Ascending aorta (tissue), 2 donors: ENCODE measurements at places on chromosomes 3 and 15.

DNA sequence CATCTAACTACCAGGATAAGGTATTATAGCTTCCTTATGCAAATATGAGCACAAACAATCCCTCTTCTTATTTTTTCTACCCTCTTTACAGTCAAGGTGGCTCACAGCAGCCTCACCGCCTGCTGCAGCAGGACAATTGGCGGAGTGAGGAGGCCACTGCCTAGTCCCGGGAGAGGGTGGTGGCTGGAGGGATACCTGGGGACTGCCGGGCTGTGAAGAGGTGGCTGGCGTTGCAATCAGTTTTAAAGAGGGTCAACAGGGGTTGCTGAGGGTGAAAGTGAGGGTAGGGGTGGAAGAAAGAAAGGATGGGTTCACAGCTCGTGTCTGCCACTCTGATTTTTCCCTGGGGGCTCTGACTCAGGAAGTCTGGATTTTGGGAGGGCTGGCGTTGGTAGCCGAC, 105.1 kb upstream of the SLC6A6 start:
- no peaks in the 10 kb centered on the region for H3K4me1 ChIP-seq
- H3K36me3 ChIP-seq: no peaks in the 10 kb centered on the region
- no peak overlapping the region for H3K27ac ChIP-seq
- peak overlapping the region; percentile 32 for H3K4me3 ChIP-seq
- no peak for DNase-seq

DNA sequence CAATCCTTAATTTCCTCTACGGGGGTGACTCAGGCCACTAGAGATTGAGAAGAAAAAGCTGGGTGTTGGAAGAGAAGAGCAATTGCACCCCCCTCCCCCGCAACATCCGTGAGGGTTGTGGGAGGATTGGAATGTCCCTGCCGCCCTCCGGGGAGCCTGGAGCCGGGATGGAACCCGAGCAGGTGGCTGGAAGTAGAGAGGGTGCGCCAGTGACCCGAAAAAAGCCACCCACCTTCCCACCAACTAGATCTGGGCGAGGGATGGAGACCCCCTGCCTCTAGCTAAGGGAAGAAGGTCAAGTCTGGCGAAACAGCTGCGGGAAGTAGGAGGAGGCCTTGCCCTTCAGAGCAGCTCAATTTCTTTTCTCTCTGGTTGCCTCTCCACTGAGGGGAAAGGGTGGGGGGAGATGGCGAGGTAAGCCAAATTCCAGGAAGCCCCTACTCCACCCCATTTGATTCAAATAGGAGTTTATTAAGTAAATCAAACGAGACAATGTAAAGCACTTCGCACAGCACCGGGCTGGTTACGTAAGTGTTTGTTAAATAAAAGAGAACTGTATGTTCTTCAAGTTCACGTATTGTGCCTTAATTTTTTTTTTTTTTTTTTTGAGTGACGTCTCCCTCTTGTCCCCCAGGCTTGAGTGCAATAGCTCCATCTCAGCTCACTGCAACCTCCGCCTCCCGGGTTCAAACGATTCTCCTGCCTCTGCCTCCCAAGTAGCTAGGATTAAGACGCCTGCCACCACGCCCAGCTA, 1.1 kb upstream of the WWTR1 start:
- no peaks in the 10 kb centered on the region for H3K36me3 ChIP-seq
- no peaks in the 10 kb centered on the region for H3K27me3 ChIP-seq
- no peak for DNase-seq
- H3K4me3 ChIP-seq: peak overlapping the region; percentile 83
- peak overlapping the region; percentile 94 for H3K27ac ChIP-seq

GRCh38 chr15:99704444-99704838, 28.8 kb downstream of the LYSMD4 start:
- no peak for DNase-seq
- peak overlapping the region; percentile 82 for H3K27ac ChIP-seq
- H3K27me3 ChIP-seq: no peaks in the 10 kb centered on the region
- H3K36me3 ChIP-seq: no peaks in the 10 kb centered on the region
- no peak overlapping the region for H3K4me3 ChIP-seq

DNA sequence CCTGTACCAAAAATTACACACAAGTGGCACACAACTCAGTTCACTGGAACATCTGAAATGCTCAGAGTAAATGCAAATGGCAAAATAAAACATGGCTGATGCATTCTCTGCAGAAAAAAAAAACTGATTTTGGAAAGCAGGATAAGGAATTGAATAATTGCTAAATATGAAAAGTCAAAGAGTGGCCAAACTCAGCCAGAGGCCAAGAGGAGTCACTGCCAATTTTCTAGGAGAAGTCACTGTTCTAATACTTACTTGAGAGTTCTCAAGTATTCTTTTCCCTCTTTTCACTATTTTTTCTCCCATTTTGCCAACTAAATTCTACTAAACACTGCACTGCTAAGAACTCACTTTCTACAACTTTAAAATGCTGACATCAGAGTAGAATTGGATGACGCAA, 1018.6 kb downstream of the TUSC7 start:
- no peaks in the 10 kb centered on the region for H3K4me1 ChIP-seq
- H3K27ac ChIP-seq: no peak overlapping the region
- H3K27me3 ChIP-seq: no peaks in the 10 kb centered on the region
- H3K4me3 ChIP-seq: no peak overlapping the region
- H3K36me3 ChIP-seq: no peaks in the 10 kb centered on the region

GRCh38 chr3:13167829-13168228, 94.6 kb upstream of the IQSEC1 start:
- H3K27ac ChIP-seq: no peak overlapping the region
- H3K4me3 ChIP-seq: no peak overlapping the region
- no peaks in the 10 kb centered on the region for H3K4me1 ChIP-seq
- no peak for DNase-seq
- no peaks in the 10 kb centered on the region for H3K27me3 ChIP-seq

DNA sequence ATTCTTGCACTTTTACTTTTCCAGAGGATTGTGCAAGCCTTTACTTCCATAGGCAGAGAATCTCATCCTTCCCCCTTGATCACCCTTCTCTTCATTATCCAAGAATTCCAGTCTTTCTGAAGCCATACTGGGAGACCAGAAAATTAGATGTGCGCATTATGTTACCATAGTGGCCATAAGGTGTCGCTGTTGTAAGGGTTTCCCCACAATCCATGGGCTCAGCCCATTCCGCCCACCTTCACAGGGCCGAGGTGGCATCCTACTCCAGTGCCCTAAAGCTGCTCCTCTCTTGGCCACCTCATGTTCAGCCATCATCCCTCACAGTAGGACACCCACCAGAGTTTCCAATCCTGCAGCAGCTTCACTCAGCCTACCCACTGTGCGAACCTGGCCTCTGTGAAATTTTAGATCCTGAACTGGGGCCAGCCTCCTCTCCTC, 35.0 kb downstream of the CTSH start:
- H3K4me1 ChIP-seq: peaks cover 9% of the 10 kb centered on the region
- H3K27ac ChIP-seq: peak overlapping the region; percentile 47
- DNase-seq: no peak
- no peak overlapping the region for H3K4me3 ChIP-seq
- no peaks in the 10 kb centered on the region for H3K27me3 ChIP-seq
- H3K36me3 ChIP-seq: peaks cover 66% of the 10 kb centered on the region

DNA sequence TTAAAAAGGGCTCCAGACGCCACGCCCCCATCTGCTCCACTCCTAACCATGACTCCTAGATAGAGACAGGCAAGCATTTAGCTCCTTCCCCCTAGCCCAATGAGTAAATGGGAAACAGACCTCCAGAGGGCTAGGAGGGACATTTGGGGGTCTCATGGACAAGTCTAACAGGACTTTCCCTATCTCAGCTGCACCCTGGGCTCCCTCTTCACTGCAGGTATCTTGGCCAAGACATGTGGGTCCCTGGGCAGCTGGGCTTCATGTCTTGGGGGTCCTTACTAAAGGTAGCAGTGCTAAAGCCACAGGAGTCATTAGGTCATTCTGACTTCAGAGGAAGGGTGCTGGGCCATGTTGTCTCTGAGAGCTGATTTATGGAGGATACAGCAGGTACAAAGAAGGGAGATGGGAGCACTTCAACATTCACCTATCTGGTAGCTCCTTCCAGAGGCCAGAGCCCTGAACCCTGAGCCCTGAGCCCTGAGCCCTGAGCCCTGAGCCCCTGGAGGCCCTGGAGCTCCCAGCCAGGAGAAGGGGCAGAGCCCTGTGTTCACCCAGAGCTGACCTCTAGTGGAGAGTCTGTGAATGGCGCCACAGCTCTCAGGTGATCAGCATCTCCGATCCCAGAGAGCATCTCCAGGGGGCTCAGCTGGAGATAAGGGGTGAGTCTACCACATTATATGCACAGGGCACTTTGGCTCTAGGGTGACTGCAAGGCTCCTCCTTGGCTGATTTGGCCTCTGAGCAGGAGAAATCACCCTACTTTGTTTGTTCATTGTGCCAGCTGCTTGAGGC, 40.1 kb upstream of the EPHB1 start:
- no peaks in the 10 kb centered on the region for H3K4me1 ChIP-seq
- no peak overlapping the region for H3K27ac ChIP-seq
- no peak overlapping the region for H3K4me3 ChIP-seq
- H3K27me3 ChIP-seq: no peaks in the 10 kb centered on the region
- DNase-seq: no peak

- no peak for DNase-seq
- no peaks in the 10 kb centered on the region for H3K36me3 ChIP-seq
- no peak overlapping the region for H3K4me3 ChIP-seq
- no peaks in the 10 kb centered on the region for H3K27me3 ChIP-seq
- H3K27ac ChIP-seq: no peak overlapping the region
These were observed 271.5 kb downstream of the TLE3 start for GRCh38 chr15:69825941-69826818.

DNA sequence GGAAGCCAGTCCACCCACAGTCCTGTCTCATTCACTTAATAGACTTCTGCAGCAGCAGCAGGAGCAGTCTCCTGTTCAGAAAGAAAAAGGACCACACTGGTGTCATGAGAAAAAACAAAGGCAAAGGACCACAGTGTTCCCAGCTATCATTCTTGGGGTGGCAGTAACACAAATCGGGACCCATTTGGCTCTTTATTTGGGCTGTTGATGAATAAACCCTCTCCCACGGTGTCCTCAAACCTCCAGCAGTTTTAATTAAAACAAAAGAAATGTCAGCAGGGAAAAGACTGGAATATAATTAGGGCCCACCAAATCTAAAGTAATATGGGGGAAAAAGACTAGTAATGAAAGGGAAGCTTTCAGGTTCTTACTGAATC, 210.5 kb upstream of the SLC2A2 start:
- no peaks in the 10 kb centered on the region for H3K36me3 ChIP-seq
- H3K27me3 ChIP-seq: no peaks in the 10 kb centered on the region
- no peaks in the 10 kb centered on the region for H3K4me1 ChIP-seq
- H3K4me3 ChIP-seq: no peak overlapping the region
- H3K27ac ChIP-seq: no peak overlapping the region

GRCh38 chr3:58692484-58692883, 25.9 kb upstream of the FAM3D start:
- no peaks in the 10 kb centered on the region for H3K27me3 ChIP-seq
- H3K4me1 ChIP-seq: no peaks in the 10 kb centered on the region
- no peak overlapping the region for H3K4me3 ChIP-seq
- no peaks in the 10 kb centered on the region for H3K36me3 ChIP-seq

GRCh38 chr3:45499529-45499928, 95.0 kb upstream of the LIMD1 start:
- H3K4me1 ChIP-seq: no peaks in the 10 kb centered on the region
- H3K36me3 ChIP-seq: peaks cover 14% of the 10 kb centered on the region
- H3K27me3 ChIP-seq: no peaks in the 10 kb centered on the region
- no peak for DNase-seq
- no peak overlapping the region for H3K4me3 ChIP-seq

DNA sequence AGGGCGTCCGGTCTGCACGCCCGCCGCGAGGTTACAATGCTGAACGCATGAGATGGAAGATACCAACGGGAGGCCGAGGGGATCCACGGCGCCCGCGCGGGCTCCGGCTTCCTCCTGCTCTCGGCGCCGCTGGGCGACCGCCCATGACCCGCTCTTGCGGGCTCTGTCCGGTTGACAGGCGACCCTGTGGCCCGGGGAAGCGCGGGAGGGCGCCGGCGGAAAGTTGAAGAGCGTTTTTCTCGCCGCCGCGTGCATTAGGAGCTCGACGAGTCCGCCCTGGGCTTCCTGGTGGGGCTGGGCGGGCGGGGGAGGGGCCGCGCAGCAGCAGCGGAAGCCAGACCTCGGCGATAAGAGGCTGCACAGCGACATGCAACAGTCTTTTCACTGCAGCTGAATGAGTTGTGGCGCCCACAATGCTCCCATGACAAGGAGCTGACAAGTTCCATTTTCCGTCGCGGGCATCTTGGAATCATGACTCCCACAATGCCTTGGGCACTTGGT, at the start of gene MBNL1:
Gene MBNL1 (plus strand): TSS at position 375 of the 501 bp plus-strand sequence. CDS start 31,265 bp downstream, outside the sequence.
- H3K27me3 ChIP-seq: no peaks in the 10 kb centered on the region
- no peaks in the 10 kb centered on the region for H3K36me3 ChIP-seq
- H3K4me3 ChIP-seq: peak within 1 kb of the TSS; percentile 76
- H3K27ac ChIP-seq: peak within 1 kb of the TSS; percentile 99
- peak; percentile 80 for DNase-seq
- no peaks in the 10 kb centered on the region for H3K4me1 ChIP-seq

DNA sequence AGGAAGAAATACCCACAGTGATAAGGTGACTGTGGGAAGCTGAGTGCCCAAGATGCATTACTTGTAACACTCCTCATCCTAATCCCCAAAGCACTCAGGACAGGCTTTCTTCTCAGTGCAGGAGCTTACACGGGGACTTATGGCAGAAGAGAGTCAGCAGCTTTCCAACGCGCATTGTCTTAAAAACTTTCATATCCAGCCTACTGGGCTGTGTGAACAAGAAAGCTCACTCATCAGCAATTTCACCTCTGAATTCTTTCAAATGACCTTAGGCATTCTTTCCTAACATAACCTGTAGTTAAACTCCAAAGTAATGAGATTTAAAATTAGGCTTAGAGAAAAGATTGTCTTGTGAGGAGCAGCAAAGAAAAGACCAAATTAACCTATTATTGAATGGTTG, 132.3 kb downstream of the KCNAB1 start:
- H3K36me3 ChIP-seq: no peaks in the 10 kb centered on the region
- H3K27ac ChIP-seq: no peak overlapping the region
- no peaks in the 10 kb centered on the region for H3K27me3 ChIP-seq
- DNase-seq: no peak

GRCh38 chr3:197701841-197702240, 34.9 kb downstream of the RUBCN start:
- no peaks in the 10 kb centered on the region for H3K27me3 ChIP-seq
- no peak overlapping the region for H3K4me3 ChIP-seq
- H3K36me3 ChIP-seq: peaks cover 81% of the 10 kb centered on the region
- peak; percentile 21 for DNase-seq
- H3K4me1 ChIP-seq: no peaks in the 10 kb centered on the region
- no peak overlapping the region for H3K27ac ChIP-seq
